DMS79 (cell line): ENCODE measurements at places on chromosomes 5 and 9.

GRCh38 chr9:7970681-7971330, 171.2 kb upstream of the DMAC1 start:
- no peak for DNase-seq

GRCh38 chr5:68409259-68409658, 193.7 kb downstream of the PIK3R1 start:
- DNase-seq: no peak

GRCh38 chr9:21367957-21368356, at the start of gene IFNA13:
Gene IFNA13 (minus strand): TSS chr9:21368057. CDS start chr9:21368010, 47 bp downstream.
- no peak for DNase-seq

DNA sequence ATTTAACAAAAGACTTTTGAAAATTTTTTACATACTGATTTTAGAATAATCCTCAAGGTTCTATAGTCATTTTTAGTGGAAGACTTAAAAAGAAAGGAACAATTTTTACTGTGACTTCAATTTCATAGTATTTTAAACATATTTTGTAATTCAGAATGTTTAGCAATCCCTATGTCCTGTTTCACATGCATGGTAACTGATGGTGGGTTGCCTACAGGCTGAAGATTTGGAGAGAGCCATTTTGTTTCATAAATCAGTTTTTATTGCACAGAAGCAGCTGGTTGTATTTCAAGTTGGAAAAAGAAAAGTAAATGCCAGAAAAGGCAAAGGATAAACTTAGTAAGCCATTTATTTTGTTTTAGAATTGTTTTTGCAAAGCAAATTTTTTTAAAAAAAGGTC, 24.0 kb downstream of the STARD4 start:
- no peak for DNase-seq

GRCh38 chr5:73626814-73627313, 868 bp downstream of the ARHGEF28 start:
- no peak for DNase-seq

GRCh38 chr5:15927710-15928380, 251.7 kb downstream of the MARCHF11 start:
- no peak for DNase-seq

DNA sequence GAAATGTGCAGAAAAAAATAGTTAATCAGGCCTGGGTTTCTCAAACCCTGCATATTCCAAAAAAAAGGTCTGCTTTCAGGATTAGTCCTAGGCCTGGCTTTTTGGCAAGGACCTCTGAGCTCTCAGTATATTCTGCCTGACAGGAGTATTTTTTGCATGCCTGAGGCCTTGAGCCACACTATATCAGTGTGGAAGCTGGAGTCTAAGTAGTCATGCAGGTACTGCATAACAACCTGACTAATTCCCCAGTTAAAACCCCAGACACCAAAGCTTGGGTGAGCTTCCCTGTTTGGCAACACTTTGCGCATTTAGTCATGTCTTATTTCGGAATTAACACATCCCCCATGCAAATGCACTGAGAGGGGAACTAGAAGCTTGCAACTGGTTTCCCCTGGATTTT, 359.5 kb downstream of the CETN3 start:
- no peak for DNase-seq

DNA sequence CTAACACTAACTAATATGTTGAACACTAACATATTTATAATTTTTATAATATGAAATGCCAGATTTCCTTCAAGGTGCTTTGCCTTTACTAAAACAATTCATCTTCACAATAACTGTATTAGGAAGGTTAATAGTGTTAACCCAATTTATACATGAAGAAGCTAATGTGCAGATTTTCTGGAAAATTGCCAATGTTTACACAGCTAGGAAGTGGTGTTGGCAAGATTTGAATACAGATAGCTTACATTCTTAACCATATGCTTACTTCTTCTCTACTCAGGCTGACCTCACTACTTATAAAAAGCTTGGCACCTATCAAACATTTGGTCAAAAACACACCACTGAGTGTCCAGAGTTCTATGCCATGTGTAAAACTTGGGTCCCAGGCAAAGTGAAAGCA, 445.4 kb upstream of the ITGA1 start:
- DNase-seq: peak; percentile 78
